ENCODE measurements at places on chromosomes 6 and 20.

- no peak for DNase-seq
These were observed 2.4 kb upstream of the PKHD1 start for GRCh38 chr6:52089758-52090348.

DNA sequence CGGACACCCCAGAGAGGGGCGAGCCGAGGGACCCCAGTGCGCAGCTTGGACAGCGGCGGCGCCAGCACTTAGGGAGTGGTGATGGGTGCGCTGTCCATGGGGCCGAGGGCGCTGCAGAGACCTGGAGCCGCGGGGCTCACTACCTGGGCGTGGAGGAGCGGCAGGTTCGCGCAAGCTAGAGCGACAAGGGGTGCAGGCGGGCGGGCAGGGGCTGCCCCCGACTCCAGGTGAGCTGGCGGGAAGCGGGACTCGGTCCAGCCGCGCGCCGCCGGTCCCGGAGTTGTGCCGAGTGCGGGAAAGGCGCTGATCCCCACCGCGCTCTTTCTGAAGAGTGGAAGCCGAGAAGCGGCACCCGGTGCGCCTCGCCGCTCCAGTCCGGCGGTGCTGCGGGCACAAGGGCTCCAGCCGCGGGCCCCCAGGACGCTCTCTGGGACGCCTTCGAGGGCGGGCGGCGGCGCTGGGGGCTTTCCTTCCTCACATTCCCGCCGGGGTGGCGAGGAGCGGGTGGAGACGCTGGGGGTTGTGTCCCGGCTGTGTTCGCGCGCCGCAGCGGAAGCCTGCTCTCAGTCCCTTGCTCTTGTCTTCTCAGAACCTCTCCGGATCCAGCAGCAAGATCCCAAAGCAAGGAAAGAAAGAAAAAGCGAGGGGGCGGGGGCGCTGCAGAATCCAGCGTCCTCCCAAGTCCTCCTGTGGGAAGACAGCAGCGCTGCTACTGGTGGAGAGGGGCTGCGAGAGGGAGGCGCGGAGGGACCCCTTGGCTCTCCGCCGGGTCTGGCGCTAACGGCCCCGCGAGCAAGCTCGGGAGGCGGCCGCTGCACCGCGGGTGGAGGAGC is at the start of gene B3GAT2:
TSS of gene B3GAT2 (minus strand) at position 610 of the 833 bp plus-strand sequence. CDS start 631 bp downstream, outside the sequence.
- DNase-seq: no peak

GRCh38 chr6:161011492-161012480 is 20.2 kb downstream of the MAP3K4 start:
- DNase-seq: no peak

GRCh38 chr6:151063352-151063751 is 176.4 kb upstream of the AKAP12 start:
- DNase-seq: peak; percentile 74

GRCh38 chr20:35307666-35308653 is 15.7 kb upstream of the FAM83C start:
- no peak for DNase-seq

GRCh38 chr6:37251211-37251780 is 6.3 kb upstream of the TBC1D22B start:
- DNase-seq: no peak

DNA sequence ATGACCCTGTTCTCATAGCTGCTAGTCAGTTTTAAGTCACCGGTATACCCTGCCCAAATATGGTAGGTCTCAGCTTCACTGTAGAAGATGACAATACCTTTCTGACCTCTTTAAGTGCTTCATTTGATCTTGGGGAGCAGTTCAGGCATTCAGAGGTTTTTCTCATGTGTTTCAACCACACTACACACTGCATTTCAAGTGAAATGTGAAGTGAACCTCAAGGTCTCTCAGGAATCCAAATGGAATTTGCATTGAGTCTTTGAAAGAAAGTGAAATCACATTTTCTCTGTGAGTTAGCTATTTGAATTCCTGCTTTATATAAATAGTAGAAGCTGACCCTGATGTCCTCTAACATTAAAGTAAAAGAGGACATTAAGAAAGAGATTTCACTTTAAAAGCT is 461.6 kb downstream of the ADGRB3 start:
- DNase-seq: no peak

- DNase-seq: no peak
These were observed 154.9 kb downstream of the MRPL14 start for GRCh38 chr6:43972179-43972912.

DNA sequence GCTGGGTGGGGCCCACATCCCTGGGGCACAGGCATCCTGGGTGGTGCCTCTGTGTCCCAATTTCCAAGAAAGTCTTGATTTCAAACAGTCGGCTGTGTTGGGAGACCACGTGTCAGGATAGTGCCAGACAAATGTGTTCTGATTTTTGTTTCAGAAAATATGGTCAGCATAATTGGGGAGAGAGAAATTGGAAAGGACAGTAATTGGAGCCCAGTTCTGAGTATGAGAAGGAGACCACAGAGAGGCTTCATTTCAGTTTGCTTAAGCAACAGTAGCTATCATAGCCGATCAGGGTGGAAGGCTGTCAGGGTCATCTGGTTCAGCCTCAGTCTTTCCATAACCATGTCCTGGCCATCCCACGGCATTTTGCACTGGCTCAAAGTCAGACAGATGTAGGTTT is 220.7 kb downstream of the CDC5L start:
- no peak for DNase-seq
